ENCODE measurements at places on chromosomes 6 and 20. TPM values are rescaled to one million over a fixed set of nuclear protein-coding genes. Genes with fewer than 3 reads are reported as not detected.

DNA sequence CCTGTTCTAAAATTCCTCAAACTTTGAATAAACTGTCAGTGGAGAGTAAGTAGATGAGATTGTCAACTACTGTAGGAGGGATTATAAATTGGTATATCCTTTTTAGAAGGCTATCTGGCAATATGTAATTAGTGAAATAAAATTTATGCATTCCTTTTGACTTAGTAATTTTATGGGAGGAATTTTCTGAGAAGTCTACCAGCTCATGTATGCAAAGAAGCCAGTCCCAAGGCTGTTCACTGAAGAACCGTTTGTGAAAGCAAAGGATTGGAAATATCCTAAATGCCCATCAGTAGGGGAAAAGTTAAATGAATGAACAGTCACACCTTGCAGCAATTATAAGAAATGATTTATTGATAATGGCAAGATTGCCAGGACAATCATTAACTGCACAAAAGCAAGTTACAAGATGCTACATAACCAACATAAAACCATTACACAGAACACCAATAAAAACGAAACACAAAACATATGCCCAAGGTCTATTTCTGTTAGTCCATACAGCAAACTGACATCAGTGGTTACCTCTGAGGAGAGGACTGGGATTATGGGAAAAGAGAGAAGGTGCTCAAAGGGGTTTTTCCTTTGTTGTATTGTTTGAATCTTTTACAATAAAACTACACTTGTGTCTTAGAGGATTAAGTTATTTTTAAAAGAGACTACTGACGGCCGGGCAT, 4.6 kb upstream of the DSTN start:
- DNase-seq, result no peak
- no peak overlapping the region for H3K27ac ChIP-seq
- H3K36me3 ChIP-seq, result no peaks in the 10 kb centered on the region
- no peak overlapping the region for H3K4me3 ChIP-seq

GRCh38 chr6:114793428-114793827, 450.6 kb upstream of the HS3ST5 start:
- H3K4me1 ChIP-seq, result peaks cover 14% of the 10 kb centered on the region
- H3K36me3 ChIP-seq, result no peaks in the 10 kb centered on the region
- H3K27ac ChIP-seq, result no peak overlapping the region
- no peak overlapping the region for H3K4me3 ChIP-seq
- no peaks in the 10 kb centered on the region for H3K27me3 ChIP-seq
- DNase-seq, result no peak

- H3K27me3 ChIP-seq, result peaks cover 5% of the 10 kb centered on the region
- H3K4me1 ChIP-seq, result no peaks in the 10 kb centered on the region
- peaks cover 2% of the 10 kb centered on the region for H3K36me3 ChIP-seq
- no peak for DNase-seq
- no peak overlapping the region for H3K4me3 ChIP-seq
- peak overlapping the region; percentile 89 for H3K27ac ChIP-seq
Observed at GRCh38 chr20:47093320-47093966, 198.8 kb downstream of the EYA2 start.

DNA sequence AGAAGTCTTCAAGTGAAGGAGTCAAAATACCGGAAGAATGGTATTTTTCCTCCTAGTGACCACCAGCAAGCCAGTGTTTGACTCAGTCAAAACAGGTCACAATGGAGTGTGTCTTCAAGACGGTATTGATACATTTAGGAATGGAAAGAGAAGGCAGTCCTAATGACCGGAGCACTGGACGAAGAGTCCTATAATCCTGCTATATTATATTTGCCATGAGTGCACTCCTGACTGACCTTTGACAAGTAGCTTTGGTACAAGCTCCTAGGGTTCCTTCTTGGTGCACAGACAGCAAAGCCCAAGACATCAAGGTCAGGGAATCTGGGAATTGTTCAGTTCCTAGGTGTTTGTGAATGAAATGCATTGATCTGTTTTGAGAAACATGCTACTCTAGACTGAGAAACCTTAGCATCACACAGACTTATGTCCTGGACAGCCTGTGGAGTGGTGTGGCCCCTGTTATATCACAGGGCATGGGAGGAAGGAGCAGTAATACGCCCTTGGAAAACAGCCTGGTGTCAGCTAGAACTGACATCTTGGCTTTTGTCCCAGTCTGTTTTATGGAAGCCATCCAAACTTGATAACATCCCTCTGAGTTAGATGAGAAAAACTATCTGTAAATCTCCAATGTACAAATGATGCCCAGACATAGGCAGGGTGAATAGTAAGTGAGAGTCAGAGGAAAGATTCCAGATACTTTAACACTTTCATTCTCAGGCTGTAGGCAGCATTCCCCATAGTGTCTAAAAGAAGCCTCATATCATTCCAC, 18.5 kb downstream of the NOX3 start:
- peaks cover 9% of the 10 kb centered on the region for H3K4me1 ChIP-seq
- no peak overlapping the region for H3K27ac ChIP-seq
- H3K27me3 ChIP-seq, result no peaks in the 10 kb centered on the region
- no peak overlapping the region for H3K4me3 ChIP-seq
- no peak for DNase-seq

GRCh38 chr6:18039481-18039880, 52.0 kb upstream of the KIF13A start:
- no peak for DNase-seq
- H3K4me1 ChIP-seq, result peaks cover 13% of the 10 kb centered on the region
- H3K4me3 ChIP-seq, result no peak overlapping the region
- H3K27me3 ChIP-seq, result no peaks in the 10 kb centered on the region

DNA sequence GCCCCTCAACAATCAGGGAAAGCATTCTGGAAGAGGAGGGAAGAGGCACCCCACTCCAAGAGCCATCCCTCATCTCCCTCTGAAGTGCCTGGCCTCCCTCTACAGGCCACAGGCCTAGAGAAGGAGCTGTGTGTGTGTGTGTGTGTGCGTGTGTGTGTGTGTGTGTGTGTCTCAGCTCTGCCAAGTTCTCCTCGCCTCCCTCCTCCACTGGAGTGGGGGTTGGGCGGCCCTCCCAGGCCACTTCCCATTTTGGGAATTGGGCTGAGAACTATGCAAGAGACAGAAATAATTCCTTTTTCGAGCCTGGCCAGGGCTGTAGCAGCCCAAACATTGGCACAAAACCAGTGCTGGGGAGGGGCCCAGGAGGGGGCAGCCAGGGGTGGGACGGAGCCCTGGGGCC, 35.7 kb downstream of the KCNB1 start:
- no peaks in the 10 kb centered on the region for H3K36me3 ChIP-seq
- DNase-seq, result peak; percentile 21
- peaks cover 5% of the 10 kb centered on the region for H3K27me3 ChIP-seq
- H3K27ac ChIP-seq, result peak overlapping the region; percentile 30
- H3K4me3 ChIP-seq, result no peak overlapping the region

FOXC1 gene
- 1.7 TPM for total RNA-seq

HLA-DOA gene
- total RNA-seq, result 1.7 TPM

CDK19 gene
- 22.6 TPM for total RNA-seq

RIPOR3 gene
- total RNA-seq, result 0.44 TPM

DNA sequence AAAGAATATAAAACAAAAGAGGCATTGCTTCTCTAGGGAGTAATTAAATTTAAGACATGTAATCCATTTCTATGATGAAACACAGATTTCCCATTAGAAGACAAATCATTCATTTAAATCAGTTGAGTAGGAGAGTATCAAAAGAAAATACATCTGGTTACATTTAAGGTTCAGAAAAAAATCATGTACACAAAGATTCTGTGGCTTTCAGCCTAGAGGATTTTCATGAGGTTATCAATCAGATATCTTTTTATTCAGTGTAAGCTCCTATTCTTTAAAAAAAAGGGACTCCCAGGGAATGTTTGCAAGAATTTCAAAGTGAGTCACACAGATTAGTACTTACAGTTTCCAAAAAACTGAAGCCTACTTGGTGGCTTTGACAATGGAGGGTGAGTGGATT, 24.9 kb downstream of the COL21A1 start:
- no peaks in the 10 kb centered on the region for H3K27me3 ChIP-seq
- H3K27ac ChIP-seq, result no peak overlapping the region
- no peaks in the 10 kb centered on the region for H3K36me3 ChIP-seq
- H3K4me3 ChIP-seq, result no peak overlapping the region
- peaks cover 5% of the 10 kb centered on the region for H3K4me1 ChIP-seq
- DNase-seq, result no peak

DNA sequence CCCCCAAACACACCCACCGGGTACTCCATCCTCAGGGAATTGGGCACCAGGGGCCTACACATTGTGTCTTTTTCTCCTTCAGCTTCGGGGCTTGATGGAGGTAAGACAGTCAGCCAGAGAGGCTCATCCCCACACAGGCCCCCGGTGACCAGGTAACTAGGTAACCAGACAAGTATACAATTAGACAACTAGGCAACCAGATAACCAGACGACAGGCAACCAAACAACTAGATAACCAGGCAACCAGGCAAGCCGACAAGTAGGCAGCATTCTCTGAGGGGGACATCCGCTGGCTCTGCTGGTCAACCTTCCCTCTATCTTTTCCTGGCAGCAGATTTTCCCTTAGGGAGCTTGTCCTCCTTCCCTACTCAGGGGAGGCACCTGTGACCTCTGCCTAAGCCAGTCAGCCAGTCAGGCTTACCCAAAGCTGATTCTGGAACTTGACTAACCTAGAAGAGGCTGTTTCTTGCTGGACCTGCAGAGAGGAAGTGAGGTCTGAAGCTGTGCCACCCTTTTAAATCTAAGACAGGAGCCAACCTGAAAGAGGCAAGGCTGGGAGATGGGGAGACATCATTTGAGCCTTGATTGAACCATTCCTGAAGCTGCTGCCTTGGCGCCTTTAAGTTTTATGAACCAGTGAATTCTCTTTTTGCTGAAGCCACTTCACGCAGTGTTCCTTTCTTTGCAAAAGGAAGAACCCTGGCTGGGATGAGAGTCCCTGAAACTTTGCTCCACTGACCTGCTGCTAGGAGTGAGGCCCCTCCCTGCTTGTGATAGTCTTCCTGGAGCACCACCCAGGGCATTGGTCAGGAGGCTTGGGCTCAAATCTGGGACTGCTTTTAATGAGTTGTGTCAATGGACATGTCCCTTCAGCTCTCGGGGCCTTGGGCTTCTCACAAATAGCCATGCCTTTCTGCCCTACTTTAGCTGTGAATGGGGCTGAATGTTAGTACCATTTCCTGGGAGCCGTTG, 96.4 kb upstream of the RNF24 start:
- no peak for DNase-seq
- no peaks in the 10 kb centered on the region for H3K36me3 ChIP-seq
- peaks cover 10% of the 10 kb centered on the region for H3K4me1 ChIP-seq
- no peak overlapping the region for H3K4me3 ChIP-seq
- H3K27ac ChIP-seq, result no peak overlapping the region
- H3K27me3 ChIP-seq, result no peaks in the 10 kb centered on the region

GRCh38 chr20:10673842-10674683, at the start of gene JAG1:
TSS of gene JAG1 (minus strand) at chr20:10673999. CDS start at chr20:10673530, 469 bp downstream.
- no peaks in the 10 kb centered on the region for H3K36me3 ChIP-seq
- H3K27me3 ChIP-seq, result no peaks in the 10 kb centered on the region
- H3K27ac ChIP-seq, result peak within 1 kb of the TSS; percentile 86
- peak within 1 kb of the TSS; percentile 99 for H3K4me3 ChIP-seq

ZNF322 gene
- 47.5 TPM for total RNA-seq

DNA sequence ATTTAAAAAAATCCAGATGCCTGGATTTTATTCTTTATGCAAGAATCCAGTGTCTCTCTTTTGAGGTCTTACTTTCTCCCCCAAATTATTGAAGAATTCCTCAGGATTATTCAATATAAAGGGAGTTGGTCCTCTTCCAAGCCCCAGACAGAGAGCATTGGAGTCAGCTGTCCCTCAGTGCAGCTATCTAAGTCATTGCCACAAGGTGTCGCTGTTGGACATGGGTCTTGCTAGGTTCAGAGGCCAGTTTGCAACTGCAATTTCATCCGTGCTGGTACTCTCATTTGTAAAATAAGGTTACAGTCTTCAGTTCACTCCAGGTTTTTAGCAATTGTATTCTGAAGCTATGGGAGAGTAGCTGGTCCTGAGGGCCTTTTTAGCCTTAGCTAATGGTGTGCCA, 27.8 kb downstream of the CCN2 start:
- H3K4me3 ChIP-seq, result no peak overlapping the region
- H3K36me3 ChIP-seq, result peaks cover 5% of the 10 kb centered on the region
- no peaks in the 10 kb centered on the region for H3K27me3 ChIP-seq
- no peaks in the 10 kb centered on the region for H3K4me1 ChIP-seq
- DNase-seq, result peak; percentile 59
- no peak overlapping the region for H3K27ac ChIP-seq

- no peaks in the 10 kb centered on the region for H3K36me3 ChIP-seq
- H3K4me3 ChIP-seq, result no peak overlapping the region
- H3K27ac ChIP-seq, result no peak overlapping the region
- peaks cover 17% of the 10 kb centered on the region for H3K4me1 ChIP-seq
Observed at GRCh38 chr20:42986143-42986773, 203.4 kb downstream of the PTPRT start.

GRCh38 chr6:17470202-17470937, 77.0 kb downstream of the CAP2 start:
- no peak overlapping the region for H3K4me3 ChIP-seq
- H3K27me3 ChIP-seq, result no peaks in the 10 kb centered on the region
- no peak for DNase-seq
- peaks cover 23% of the 10 kb centered on the region for H3K36me3 ChIP-seq

RNF182 gene
- total RNA-seq, result 3.0 TPM

TAAR2 gene
- not detected for total RNA-seq

DNA sequence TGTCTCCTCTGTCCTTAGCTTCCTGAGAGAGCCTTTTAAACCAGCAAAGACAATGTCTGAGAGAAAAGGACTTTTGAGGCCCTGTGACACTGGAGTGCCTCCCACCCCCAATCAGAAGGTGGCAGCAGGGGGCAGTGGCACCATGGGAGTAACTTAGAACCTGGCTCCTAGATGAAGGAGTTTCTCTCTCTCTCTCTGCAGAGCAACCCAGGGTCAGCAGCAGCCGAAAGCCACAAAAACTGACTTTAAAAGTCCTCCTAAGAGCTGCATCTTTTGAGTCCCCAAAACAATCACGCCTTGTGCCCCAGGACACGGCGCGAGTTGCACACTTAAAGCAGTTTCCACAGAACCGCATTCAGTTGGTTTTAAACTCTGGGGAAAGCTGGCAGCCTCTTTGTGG, 5.3 kb upstream of the TCP11 start:
- peaks cover 39% of the 10 kb centered on the region for H3K4me1 ChIP-seq
- peak; percentile 42 for DNase-seq
- H3K27ac ChIP-seq, result peak overlapping the region; percentile 64
- H3K36me3 ChIP-seq, result no peaks in the 10 kb centered on the region
- H3K4me3 ChIP-seq, result peak overlapping the region; percentile 73

GRCh38 chr6:130670142-130670541, 157.1 kb upstream of the SMLR1 start:
- H3K27ac ChIP-seq, result peak overlapping the region; percentile 38
- H3K4me3 ChIP-seq, result no peak overlapping the region
- H3K36me3 ChIP-seq, result no peaks in the 10 kb centered on the region
- no peaks in the 10 kb centered on the region for H3K27me3 ChIP-seq
